Cerebellum (tissue), 4 donors: ENCODE measurements at places on chromosomes 3 and 15. TPM values are rescaled to one million over a fixed set of nuclear protein-coding genes. Genes with fewer than 3 reads are reported as not detected.

LRRIQ4 gene
- total RNA-seq = 1.3 TPM

CYP19A1 gene
- total RNA-seq = 1.00 TPM

COL6A5 gene
- total RNA-seq = 1.5 TPM

EPHA3 gene
- 57.7 TPM for total RNA-seq
